Stimulated activated CD8-positive, alpha-beta memory T cell treated with anti-CD3 and anti-CD28 coated beads, Interleukin-15, amount 100 ng/mL, for 4 hours (primary cell): ENCODE measurements at places on chromosomes 5 and 9.

DNA sequence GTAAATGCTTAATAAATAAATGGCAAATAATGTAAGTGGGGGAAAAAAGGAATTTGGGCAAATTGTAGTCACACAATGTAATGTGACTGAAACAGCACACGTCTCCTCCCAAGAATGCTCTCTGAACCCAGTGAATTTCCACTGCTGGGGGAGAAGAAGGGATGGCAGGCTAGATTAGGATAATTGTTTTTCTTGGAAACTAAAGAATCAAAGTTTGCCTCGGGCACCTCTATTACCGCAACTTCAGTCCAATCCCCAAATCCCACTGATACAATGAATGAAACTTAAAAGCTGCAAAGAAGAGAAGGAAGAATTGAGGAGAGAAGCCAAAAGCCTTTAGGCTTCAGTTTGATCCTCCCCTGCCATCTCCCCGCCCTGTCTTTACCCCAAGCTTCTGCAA is 423.2 kb upstream of the PAPPA start:
- DNase-seq = no peak

DNA sequence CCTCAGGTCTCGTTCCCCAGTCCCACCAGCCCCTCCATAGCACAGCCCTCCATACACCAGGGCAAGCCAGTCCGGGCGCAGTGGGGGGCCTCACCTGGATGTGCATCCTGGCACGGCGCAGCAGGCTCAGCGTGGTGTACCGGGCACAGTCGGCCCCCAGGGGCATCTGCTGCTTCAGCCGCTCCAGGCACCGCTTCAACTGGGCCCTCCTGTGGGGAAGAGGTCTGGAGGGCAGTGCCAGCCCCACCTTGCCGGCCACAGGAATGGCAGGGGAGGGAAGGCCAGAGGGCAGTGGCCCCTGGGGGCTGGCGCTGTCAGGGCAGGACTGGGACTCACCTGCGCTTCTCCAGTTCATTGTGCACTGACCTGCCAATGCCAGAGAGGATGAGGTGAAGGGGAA is 1.4 kb downstream of the MXD3 start:
- no peak for DNase-seq

- DNase-seq = no peak
Measured at GRCh38 chr9:8436786-8437185, 637.2 kb upstream of the DMAC1 start.

DNA sequence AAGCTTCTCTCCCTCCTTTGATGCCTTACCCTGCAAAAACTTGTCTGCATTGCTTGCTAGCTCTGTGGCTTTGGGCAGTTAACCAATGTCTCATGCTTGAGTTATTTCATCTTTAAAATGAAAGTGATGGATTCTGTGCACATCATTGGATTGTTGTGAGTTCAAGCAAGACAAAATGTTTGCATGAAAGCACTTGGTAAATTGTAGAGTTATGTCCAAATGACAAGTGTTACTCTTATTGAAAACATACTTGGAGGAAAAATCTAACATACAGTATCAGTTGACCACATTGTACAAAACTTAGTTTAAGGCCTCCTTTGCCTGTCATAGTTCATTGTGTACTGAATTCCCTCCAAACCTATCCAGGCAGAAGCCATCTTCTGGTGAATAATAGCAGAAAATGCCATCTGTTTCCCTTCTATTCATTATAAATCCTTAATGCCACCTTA is 30.0 kb downstream of the TGFBR1 start:
- no peak for DNase-seq

DNA sequence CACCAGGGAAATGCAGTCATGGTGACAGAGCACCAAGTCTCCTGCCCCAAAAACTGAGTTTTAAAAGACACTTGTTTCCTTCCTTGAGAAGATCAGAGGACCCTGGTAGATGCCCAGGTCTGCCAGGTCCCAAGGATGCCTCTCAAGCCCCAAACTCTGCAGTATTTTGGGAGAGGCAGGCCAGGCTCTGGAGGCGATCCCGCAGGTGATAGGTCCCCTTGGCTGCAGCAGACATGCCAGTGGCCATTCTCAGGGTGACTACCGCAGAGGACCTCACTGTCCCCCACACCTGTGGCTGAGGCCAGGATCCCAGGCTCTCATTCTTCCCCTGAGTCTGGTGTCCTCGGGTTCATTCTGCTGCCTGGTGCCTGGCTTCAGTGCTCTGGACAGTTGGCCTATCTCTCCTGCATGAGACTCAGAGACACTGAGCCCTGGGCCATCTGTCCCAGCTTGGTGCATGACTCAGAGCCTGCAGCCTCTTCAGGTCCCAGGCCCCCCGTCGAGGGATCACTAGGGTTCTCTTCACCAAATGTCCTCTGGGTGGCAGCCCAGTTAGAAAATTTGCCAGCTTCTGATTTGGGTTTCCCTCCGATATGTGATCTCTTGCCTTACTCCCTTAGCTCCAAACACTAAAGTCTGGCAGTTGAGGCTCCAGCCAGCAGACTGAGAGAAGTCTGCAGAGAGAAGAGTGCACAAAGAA is 59.7 kb upstream of the GARNL3 start:
- no peak for DNase-seq

GRCh38 chr9:133163504-133164172 is at the start of gene GBGT1:
Gene GBGT1, minus strand, starts transcription at chr9:133163914. Its CDS starts 1,502 bp downstream, at chr9:133162412.
- DNase-seq = no peak

GRCh38 chr5:148163345-148163744 is 5.0 kb upstream of the SPINK14 start:
- no peak for DNase-seq

- DNase-seq = no peak
Measured at GRCh38 chr9:71929223-71929622, 17.8 kb downstream of the C9orf85 start.

DNA sequence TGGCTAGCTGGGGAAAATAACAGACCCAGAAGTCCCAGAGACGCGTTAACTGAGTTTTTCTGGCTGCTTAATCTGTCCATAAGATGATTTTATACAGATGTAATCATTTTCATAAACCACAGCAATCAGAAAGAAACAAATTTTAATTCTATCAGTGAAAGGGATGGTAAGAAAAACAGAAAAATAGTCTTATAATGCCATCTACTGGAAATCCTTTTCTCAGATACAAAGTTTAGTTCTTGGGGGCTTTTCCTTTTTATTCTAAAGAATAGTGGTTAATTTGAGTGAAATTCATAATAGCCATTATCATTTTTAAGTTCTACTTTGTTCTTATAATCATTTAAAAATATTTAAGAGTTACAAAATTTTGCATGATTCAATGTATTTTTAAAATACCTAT is 44.4 kb downstream of the DROSHA start:
- no peak for DNase-seq

DNA sequence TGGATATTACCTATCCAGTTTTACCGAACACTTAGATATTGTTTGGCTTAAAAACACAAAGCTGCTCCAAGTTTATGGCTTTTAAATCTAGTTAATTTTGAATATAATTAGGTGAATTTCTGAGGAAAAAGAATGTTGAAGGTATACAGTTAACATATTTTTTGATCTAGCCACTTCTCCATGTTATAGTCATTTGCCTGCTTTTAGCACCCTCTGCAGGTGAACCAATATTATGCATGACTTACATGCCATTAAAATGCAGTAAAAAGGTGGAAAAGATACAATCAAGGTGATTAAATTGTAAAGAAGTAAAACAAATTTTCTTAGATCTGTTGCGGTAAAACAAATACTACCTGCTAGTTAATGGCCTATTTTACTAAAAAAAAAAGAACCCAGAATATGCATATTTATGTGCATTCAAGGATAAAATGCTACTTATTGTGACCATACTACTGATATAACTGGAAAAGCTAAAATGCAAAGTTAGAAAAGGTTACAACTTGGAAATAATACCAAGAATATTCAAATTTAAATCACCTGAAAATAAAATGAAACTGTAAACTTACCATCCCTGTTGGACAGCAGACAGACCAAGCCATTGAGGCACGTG is 132.1 kb downstream of the AP3B1 start:
- no peak for DNase-seq

GRCh38 chr5:133287500-133287899 is 235.7 kb downstream of the HSPA4 start:
- DNase-seq = no peak

- no peak for DNase-seq
Measured at GRCh38 chr5:39178171-39178570, 41.2 kb downstream of the FYB1 start.

GRCh38 chr5:96329886-96330529 is 103.0 kb downstream of the PCSK1 start:
- no peak for DNase-seq

GRCh38 chr9:134144801-134145200 is 8.9 kb downstream of the WDR5 start:
- no peak for DNase-seq

GRCh38 chr5:176364765-176365350 is 429 bp upstream of the ARL10 start:
- no peak for DNase-seq

DNA sequence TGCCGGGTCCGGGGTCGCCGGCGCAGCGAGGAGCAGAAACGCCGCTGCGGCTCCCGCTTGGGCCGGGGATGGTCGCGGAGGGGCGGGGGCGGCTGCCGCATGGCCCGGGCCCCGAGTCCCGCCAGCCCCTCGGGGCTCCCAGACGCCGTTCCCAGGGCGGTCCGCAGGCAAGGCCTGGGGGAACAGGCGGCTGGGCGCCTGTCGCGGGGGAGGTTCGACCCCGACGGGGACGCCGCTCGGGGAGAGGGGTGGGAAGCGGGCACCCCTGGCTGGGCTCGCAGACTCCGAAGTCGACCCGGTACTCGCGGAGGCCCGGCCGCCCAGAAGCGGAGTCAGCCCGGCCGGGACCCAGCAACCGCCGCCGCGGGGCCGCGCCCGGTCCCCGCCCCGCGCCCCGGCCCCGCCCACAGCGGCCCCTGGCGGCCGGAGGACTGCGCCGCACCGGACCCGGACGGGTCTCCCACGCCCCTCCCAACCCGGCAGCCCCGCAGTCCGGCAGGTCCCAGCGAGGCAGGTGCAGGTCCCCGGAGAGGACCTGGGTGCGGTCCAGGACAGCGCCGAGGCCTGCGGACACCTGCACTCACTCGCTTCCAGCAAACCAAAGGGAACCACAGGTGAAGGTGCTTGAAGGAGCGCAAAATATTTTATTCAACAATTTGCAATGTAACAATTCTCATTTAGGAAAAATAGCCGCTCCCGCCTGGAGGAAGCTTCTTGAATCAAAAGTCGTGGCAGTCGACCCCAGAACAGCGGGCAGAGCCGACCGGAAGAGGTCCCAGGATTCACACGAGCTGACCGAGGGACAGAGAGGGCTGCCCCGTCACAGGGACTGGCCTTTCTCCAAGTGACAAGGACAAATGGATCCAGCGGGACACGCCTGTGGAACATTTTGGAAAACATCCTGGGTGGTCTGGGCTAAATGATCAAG is at the start of gene INPP5E:
Gene INPP5E (minus strand): TSS at position 365 of the 928 bp plus-strand sequence. CDS start 426 bp downstream, outside the sequence.
- peak; percentile 62 for DNase-seq

DNA sequence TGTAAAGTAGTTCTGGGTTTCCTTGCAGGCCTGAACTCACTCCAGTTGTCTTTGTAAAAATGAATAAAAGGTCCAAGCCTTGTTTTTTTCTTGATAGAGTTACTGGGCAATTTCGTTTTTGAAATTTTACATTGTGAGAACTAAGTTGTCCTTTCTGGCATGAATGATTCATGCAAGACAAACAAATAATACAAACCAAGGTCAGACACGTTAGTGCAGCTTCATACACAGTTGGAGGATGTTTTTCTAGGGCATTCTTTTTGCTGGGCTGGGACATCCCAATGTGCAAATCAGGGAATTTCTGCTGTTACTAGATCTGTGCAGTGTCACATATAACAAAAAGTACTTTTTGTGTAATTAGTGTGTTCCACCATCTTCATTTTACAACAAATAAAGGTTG is 96.0 kb downstream of the MEGF10 start:
- DNase-seq = no peak

GRCh38 chr5:64811050-64811640 is 42.4 kb downstream of the CWC27 start:
- DNase-seq = no peak

- DNase-seq = no peak
Measured at GRCh38 chr5:134592141-134592746, 40.4 kb downstream of the SAR1B start.

DNA sequence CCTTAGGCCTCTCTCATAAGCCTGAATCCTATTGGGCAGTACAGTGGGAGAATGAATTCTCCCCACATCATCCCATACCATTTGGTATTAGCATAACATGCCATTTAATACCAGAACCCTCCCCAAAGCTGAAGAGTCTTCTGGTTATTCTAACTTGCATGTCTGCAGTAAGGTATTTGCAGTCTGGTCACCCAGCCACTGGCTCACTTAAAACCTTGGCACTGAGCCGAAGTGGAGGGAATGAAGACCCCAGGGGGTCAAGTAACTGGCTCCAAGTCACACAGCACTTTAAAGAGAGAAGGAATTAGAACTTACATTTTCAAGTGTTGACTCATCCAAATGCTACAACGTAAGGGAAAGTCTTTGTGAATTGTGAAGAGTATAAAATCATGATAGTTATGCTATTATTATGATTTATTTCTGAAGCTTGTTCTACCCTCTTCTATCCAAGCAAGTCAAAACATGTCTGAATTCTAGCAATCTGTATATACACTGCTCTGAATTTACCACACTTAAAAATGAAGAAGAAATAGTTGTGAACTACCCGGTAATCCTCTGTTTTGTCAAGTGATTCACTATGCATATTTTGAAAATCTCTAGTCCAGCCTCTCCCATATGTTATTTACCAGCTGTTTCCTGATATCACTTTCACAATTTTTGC is 28.5 kb downstream of the GLRA1 start:
- no peak for DNase-seq

GRCh38 chr5:132467287-132467984 is 23.1 kb downstream of the IRF1 start:
- no peak for DNase-seq

GRCh38 chr9:68871236-68871635 is 142.7 kb downstream of the PRKACG start:
- DNase-seq = no peak

- DNase-seq = no peak
Measured at GRCh38 chr5:150295172-150295634, 5.6 kb upstream of the CAMK2A start.

GRCh38 chr5:1507961-1508658 is 15.7 kb downstream of the LPCAT1 start:
- no peak for DNase-seq

DNA sequence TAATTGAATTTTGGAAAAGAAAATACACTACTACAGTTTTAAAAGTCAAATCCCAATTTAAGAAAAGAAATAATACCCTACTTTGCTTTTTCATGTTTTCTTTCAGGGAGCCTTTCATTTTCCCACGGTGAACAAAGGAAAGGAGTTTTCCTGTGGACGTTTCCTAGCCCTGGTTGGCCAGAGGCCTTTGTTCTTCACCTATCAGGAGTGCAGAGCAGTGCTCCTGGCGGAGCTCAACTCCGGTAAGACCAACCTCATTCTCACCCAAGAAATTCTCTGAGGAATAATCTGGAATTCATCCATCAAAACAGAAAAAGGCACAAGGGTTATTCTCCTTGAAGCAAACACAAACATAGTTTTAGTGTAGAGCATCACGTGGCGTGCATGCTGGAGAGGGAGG is 248.9 kb downstream of the ADGRV1 start:
- no peak for DNase-seq

- DNase-seq = no peak
Measured at GRCh38 chr9:95648225-95648624, 131.5 kb upstream of the PTCH1 start.
